ENCODE measurements at places on chromosomes 6 and 20. TPM values are rescaled to one million over a fixed set of nuclear protein-coding genes. Genes with fewer than 3 reads are reported as not detected.

GRCh38 chr20:46831633-46832011 is 63.0 kb upstream of the EYA2 start:
- peak; percentile 15 for DNase-seq

DNA sequence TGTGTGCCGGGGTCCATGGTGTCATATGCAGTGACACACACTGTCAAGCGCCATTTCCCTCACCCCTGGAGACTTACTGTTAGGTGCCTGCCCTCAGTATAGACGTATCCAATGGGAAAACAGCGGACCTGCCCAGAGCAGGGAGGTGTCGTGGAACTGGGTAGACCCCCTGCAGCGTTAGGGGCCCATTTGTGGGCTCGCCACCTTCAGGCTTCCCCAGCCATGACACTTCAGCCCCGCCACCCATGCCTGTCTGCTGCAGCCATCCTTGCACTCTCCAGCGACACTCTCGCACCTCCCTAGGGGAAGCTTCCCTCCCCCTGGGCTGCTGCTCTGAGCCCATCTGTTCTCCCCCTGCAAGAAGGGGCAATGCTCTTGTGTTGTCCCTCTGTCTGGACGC is 43.2 kb downstream of the STK35 start:
- DNase-seq: no peak

Gene MOG
- not detected for total RNA-seq

Gene GABBR1
- 4.6 TPM for total RNA-seq
